ENCODE measurements at places on chromosomes 12 and 14.
A peak's percentile ranks its signal among the peaks of the same experiment; 100 is the strongest.

DNA sequence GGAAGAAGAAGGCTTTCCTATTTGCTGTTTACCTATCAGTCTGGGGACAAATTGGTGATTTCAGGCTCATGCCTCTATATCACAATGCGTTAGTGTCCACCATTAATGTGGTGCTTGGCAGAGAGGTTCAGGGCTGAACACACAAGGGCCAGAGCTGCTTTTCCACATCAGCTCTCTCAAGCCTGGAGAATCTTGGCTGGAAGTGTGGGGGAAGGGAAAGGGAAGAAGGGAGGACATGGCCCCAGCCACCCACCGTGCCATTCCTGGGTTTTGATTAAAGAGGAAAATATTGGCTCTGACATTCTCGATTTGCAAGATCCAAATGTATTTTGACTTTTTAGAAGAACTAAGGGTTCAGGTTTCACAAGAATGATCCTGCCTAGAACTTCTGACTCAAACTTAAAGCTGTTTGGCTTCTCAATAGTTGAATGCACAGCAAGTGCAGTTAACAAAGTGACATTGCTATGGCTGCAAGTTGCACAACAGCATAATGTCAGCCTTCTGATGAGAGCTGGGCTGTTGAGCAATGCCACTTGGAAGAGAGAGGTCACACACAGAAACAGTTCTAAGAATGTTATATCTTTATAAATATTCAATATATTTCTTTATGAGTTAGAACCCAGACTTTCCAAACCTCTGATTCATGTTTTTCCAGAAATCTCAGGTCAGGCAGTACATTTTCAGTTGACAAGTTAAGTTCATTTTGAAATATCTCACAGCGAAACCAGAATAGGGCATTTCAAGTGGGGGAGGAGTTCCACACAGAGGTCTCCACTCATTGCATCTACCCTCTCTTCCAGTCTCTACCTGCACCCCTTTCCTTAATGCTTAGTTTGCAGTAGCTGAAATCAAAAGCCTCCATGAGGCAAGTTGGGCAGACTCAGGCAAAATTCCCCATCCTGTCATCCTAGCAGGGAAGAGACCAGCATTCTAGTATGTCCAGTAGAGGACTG, 25.3 kb downstream of the IGF1 start:
- no peak for DNase-seq

GRCh38 chr14:100695423-100695738, 31.3 kb upstream of the DLK1 start:
- DNase-seq: no peak

GRCh38 chr14:50520947-50521815, 11.2 kb downstream of the MAP4K5 start:
- DNase-seq: peak; percentile 63

- DNase-seq: no peak
Observed at GRCh38 chr14:98582276-98582675, 689.7 kb downstream of the BCL11B start.

DNA sequence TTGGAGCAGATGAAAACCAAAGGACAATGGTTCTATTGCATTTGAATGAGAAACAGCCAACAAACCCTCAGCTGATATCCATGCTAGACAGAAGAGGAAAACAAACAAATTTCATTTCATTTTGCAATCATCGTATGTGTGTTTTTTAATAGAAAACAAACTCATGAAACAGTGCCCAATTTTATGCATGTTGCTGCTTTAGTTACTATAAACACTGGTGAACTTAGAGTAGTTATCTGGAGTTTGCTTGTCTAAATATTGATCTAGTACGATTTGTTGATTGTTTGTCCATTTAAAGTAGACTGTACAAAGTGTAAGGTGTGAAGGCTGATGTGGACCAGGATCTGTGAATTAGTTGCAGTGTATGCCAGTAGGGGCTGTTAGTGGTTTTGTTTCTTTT, 166.6 kb downstream of the KITLG start:
- DNase-seq: no peak

DNA sequence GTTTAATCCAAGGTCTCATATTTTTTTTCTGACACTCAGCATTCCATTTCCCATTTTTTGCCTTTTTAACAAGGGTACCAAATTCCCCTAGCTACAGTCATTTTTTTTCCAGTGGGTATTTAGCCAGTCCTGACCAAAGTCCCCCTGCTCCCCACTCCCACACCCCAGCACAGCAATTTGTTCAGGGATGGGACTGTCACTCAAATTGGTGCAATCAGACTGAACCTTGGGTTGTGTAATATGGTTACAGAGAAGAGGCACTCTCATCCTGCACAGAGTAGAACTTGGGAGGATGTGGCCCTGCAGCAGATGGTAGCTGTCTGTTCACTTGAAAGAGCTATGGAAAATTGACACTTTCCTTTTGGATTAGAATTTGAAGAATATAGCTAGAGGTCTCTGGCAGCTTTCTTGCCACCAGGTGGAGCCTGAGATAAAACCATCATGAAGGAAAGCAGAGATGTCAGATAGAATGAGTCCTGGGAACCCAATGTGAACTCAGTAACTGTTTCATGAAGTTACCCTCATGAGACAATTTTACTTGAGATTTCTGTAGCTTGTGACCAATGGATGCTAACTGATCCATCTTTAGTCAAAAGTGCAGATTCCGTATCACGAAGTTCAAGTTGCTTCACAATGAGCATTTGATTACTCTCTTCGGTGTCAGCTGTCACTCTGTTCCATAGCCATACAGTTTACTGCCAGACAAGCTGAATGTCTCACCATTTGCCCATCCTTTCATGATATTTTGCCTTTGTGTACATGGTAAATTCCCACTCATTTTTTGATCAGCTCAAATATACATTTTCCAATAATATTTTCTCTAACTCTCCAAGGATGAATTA, 394.0 kb upstream of the SYT1 start:
- no peak for DNase-seq

GRCh38 chr14:49745191-49745590, 22.8 kb upstream of the KLHDC2 start:
- DNase-seq: no peak

DNA sequence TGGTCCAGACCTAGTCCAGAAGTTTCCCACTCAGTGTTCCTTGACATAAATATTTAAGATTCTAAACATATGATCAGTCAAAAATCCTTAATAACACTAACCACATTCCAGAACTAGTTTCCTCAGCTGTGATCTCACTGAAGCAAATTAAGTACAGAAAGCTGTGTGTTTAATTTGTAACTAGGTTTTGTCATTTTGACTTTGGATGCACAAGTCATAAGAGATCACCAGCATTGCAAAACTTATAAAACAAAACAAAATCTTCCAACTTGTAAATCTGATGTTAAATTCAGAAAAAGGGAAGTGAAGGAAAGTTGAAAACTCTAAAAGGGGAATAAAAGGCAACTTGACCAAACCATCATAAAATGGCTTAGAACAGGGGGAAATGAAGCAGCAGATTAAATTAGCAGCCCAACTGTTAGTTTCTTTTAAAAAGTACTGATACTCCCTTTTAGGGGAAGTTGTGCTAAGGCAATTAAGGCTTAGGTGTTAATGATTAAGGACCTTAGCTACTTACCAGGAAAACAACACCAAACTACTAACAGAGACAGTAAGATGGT, 56.6 kb downstream of the SH2B3 start:
- DNase-seq: no peak

GRCh38 chr14:85536833-85537190, 6.9 kb downstream of the FLRT2 start:
- no peak for DNase-seq

GRCh38 chr12:82527165-82527780, 159.4 kb upstream of the TMTC2 start:
- no peak for DNase-seq

DNA sequence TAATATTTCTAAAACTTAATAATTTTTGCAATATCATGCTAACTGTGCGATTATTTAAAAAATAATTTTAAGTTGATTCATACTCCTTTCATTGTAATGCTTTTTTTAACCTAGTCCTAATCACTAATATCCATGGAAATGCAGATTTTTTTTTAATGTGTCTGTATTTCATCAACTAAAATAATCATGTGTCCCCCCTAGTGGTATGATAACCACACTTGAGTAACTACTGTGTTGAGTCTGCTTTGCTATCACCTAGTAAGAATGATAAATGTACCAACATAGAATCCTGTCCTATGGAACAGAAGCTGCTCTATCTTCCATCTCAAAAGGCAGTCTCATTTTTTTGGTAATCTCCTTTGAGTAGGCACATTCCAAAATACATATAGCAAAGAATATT, 19.1 kb upstream of the SYNE2 start:
- no peak for DNase-seq

DNA sequence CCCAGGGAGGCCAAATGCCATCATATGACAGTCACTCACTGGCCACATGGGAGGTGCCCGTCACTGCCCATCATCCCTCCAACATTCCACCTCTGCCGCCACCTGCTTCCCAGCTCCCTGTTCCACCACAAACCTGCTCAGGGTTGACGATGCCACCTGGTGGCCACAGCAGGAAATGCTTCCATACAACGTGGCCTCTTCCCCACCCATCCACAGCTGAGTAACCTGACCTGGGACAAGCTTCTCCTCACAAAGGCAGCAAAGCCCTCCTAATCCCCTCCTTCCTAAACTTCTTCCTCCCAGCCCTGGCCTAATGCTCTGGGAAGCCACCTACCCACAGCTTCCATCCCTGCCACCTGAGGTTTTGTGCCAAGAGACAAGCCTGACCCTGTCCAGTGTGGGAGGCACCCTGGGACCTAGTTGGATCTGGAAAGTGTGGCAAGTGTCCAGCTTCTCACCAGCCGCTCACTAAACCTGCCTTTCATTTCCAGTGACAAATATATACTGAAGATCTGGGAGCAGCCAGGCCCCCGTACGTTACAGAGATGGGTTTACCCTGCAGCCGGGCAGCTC, 4.3 kb downstream of the DEGS2 start:
- DNase-seq: no peak

DNA sequence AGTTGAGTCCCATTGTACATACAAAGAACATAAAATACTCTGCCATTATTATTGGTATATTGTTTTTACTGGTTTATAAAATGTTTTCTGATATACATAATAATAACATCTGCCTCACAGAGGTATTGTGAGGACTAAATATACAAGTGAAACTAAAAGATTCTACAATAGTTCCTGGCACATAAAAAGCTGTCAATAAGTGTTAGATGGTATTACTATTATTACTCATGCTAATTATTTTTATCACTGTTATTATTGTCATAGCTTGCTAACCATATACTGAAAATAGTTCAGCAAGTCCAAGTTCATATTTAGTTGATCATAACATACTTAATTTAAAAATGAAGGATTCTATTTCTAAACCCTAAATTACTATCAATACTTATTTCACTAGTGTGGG, 34.4 kb downstream of the BTG1 start:
- no peak for DNase-seq

- DNase-seq: no peak
Observed at GRCh38 chr12:79549531-79550271, 141.1 kb downstream of the PAWR start.

DNA sequence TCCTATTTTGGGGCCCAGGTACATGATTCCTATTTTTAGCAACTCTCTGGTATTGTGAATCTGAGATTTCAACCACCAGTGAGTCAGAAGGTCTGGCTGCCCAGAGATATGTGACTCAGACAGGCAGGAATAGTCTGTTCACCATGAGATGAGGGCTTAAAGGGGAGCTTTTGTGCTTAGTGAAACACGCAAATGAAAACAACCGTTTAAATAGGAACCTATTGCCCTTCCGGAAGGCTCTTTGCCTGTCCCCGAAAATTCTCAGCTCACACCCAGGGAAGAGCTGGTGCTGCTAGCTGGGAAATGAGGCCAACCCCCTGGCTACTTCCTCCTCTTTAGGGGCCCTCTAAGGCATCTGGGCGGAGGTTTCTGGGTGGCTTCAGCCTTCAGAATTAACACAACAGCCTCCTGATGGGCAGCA, 283.6 kb downstream of the CACNA1C start:
- DNase-seq: no peak

DNA sequence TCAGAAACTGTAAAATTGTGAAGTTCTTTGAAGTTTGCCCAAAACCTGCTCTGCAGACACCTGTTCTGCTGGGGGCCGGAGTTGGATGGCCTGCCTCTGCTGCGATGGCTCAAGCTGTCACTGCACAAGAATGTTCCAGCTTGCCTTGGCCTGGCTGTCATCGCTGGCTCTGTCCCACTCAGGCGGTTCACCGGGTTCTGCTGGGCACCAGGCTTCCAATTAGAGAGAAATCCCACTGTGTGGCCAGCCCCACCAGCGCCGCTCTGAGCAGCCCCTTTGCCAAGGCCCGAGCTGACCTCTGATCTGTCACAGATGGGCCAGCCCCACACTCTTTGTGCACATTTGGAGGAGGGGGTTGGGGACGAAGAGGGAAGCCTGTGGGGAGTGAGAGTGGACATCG, 71.7 kb upstream of the GPATCH2L start:
- DNase-seq: no peak

DNA sequence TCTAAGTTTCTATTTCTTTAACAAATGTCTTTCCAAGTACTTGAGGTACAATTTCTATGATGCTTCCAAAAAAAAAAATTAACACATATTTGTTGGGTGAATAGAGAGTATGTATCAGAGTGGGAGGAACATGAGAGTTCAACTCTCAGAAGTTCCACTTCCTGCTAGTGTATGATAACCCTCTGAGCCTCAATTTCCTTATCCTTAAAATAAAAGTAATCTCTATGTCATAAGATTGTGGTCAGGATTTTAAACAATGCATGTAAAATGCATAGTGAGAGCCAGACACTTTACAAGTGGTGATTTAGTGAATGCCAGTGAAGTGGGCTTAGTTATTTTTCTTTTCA, 270.3 kb upstream of the AMIGO2 start:
- no peak for DNase-seq

- DNase-seq: no peak
Observed at GRCh38 chr12:21553329-21553675, 27.2 kb downstream of the SPX start.

DNA sequence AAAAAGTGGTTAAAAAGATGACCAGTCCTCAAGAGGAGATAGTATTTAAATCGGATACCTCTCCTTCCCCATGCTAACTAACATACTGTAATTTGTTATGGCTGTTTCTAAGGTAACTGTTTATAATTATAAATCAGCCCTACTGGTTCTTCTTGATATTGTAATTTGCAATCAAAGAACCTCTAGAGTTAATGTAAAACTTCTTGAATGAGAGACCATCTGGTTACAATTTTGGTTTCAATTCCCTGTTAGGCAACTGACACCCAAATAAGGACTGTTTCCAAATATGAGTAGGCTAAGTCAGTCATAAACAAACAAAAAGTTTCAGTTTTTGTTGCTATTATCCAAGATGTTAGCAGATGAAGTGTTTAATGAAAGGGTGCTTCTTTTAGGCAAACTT, 120.2 kb upstream of the DNM1L start:
- DNase-seq: no peak

- DNase-seq: no peak
Observed at GRCh38 chr12:24507827-24508226, 441.1 kb downstream of the BCAT1 start.

DNA sequence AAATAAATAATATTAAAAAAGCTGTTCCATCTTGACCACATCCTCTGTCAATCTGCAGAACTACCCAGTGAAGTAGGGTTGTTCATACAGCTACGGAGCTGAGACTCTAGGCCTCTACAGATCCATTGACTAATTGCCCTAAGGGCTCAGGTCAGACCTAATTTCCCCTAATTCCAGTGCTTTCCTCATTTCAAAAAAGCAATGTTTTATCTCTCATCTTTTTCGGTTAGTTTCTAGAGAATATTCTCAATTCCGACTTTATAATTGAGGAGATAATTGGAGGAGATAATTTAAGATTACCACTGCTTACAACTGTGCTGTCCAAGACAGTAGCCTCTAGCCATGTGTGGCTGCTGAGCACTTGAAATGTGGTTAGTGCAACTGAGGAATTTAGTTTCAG, 167.1 kb downstream of the KIF21A start:
- DNase-seq: no peak
